ENCODE measurements at places on chromosomes 1 and 21.

DNA sequence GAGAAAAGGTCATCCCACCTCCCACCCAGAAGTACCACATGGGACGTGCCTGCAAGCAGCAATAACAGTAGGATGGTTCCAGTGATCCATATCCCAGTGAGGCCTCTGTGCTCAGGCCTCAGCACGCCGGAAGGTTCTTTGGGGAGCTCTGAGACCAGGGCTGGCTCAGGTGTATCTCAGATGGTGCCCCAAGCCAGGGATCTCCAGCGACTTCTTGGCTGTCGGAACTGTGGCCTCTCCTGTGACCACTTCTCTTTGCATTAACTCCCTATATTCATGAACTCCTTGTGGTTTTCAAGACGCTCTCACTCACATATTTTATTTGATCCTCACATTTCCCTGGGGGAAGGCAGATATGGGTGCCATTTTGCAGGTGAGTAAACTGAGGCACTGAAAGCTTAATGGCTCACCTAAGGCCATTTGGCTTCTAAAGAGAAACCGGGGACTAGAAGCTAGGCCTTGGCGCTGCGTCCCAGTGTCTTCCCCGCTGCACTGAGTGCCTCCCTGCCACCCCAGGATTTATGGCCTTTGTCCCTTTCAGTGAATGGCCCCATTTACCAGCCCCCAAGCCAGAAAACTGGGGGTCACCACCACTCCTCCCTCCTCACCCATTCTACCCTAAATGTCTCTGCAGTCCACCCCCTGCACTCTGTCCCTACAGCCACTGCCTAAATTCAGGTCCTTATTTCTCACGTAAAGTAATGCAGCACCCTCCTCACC lies 101.9 kb downstream of the CCDC185 start:
- no peak for DNase-seq

DNA sequence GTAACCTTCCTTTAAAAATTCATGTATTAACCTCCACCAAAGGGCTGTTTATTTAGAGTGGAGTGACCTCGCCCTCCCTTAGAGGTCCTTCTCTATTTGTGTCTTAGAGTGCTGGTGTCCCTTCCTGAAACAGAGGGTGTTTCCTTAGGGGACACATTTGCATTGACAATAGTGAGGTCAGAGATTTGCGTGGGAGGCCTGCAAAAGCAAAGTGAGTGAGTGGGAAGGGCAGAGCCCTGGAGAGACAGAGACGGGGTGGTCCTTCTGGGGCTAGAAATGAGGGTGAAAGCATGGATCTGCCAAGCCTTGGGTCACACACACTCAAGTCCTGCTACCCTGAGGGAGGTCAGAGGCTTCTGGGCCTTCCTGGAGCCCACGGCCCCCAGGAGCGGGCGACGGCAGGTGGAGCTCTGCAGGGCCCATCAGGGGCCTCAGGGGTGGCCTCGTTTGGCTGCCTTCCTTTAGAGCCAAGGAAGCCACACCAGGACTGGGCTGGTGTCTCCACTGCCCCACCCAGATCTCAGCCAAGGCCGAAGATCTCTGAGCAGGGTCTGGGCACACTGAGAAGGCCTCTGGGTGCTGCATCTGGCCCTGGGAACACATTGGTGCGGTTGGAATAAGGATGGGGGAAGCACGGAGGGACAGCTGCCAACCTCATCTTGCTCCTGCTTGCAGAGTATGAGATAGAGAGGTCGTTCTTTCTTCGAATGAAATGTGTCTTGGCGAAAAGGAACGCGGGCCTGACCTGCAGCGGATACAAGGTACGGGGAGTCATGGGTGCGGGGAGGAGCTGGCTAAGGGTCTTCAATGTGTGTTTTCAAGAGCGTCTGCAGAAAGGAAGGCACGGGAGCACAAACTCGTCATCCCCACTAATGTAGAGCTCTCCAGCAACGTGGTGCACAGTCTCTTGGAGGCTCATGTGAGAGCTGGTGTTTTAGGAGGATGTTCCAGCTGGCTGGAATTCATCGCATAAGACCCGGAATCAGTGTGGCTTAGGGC lies 23.8 kb downstream of the SIM2 start:
- DNase-seq, result no peak

- DNase-seq, result no peak
Measured at GRCh38 chr1:215243345-215244054, 161.0 kb downstream of the KCNK2 start.

- DNase-seq, result no peak
Measured at GRCh38 chr21:33770542-33770941, 128.2 kb downstream of the ITSN1 start.

- DNase-seq, result no peak
Measured at GRCh38 chr1:74593887-74594866, 79.4 kb downstream of the ERICH3 start.

- DNase-seq, result no peak
Measured at GRCh38 chr21:38950435-38951094, 144.8 kb downstream of the ETS2 start.

All from BJ (cell line).